ENCODE measurements at places on chromosomes 12 and 14. TPM values are rescaled to one million over a fixed set of nuclear protein-coding genes. Genes with fewer than 3 reads are reported as not detected.
A peak's percentile ranks its signal among the peaks of the same experiment; 100 is the strongest.

GRCh38 chr12:70468741-70469140 is 102.7 kb downstream of the KCNMB4 start:
- ATAC-seq = no peak

SOAT2 gene
- 0.28 TPM for total RNA-seq

NEUROD4 gene
- not detected for total RNA-seq

EIF4B gene
- total RNA-seq = 536 TPM

- ATAC-seq = no peak
Measured at GRCh38 chr12:4663971-4664505, 15.1 kb downstream of the NDUFA9 start.

GRCh38 chr14:50311972-50312733 is at the start of the genes DMAC2L and L2HGDH:
Gene DMAC2L (plus strand): TSS chr14:50312324. CDS start chr14:50321488, 9,164 bp downstream.
Gene L2HGDH (minus strand): TSS chr14:50312229. CDS start chr14:50312150, 79 bp downstream.
- ATAC-seq = peak; percentile 95

TRPV4 gene
- not detected for total RNA-seq

OAS3 gene
- total RNA-seq = 17.4 TPM

DNA sequence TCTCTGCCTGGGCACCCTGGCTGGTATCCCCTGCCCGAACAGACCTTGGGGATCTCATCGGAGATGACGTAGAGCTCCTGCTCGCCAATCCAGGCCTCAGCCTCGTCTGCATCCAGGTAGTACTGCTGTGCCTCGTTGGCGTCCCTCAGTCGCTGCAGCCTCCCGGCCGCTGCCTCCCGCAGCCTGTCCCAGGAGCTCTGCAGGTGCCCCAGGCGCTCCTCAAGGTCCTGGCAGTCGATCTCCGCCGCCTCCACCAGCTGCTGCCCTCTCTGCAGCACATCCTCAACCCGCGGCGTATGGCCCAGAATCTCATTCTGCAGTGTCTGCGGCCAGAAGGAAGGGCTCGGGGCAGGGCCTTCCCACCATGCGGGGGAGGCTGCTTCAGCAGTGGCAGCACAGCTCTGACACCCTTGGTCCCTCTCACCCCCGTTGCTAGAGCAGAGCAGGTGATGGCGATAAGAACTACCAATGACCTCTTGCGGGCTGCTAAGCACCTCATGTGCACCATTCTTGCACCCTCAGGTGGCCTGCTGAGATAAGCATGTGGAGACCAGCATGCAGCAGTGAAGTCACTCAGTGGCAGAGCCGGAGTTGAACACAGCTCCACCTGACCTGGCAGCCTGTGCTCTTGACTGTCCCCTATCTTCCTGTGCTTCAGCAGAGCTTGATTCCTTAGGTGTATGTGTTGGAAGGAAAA is 71.0 kb downstream of the PLEKHG3 start:
- ATAC-seq = no peak

FOXN4 gene
- total RNA-seq = not detected

GRCh38 chr12:52546126-52546525 is 6.8 kb downstream of the KRT71 start:
- ATAC-seq = no peak

TTC6 gene
- not detected for total RNA-seq

DNA sequence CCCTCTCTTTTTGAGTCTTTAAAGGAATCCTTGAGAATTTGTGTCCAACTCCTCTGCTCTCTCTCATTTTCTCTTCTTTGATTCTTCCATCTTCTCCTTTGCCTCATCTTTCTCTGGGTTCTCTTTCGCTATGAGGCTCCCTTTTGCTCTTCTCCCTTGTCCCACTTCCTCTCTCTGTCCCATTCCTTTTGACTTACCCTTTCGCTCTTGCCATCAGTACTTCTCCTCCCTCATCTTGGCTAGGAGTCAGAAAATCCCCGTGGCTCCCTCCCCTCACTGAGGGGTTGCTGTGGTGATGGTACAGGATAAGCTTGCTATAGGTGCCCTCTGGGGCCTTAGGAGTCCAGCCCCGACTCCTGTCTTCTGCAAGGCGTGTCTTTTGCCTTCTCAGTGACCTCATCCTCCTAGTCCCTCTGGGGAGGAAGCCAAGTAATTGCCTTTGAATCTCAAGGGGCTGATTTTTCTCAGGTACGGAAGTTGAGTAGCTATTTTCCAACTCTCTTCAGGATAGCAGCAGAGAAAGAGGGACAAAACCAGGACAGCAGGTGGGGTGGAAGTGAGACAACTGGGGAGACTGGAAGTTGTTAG is 6.4 kb downstream of the PDE1B start:
- no peak for ATAC-seq

DNA sequence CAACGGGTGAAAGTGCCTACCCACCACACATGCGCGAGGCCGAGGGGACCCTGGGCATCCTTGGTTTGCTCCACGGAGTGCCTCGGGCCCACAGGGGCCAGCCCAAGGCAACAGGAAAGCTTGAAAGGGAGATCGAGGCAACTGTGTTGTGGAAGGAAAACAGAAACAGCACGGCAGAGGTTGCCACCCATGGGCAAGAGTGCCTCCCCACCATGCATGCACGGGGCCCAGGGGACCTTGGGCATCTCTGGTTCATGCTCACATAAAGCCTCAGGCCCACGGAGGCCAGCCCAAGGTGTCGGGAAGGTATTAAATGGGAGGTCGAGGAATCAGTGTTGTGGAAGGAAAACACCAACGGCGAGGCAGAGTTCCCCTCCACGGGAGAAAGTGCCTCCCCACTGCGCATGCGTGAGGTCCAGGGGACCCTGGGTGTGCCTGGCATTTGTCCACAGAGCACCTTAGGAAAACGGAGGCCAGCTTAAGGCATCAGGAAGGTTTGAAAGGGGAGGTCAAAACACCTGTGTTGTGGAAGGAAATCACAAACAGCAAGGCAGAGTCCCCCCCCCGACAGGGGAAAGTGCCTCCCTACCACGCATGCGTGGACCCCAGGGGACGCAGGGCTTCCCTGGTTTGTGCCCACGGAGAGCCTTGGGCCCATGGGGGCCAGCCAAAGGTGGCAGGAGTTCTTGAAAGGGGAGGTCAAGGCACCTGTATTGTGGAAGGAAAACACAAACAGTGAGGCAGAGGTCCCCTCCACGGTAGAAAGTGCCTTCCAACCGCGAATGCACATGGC is 367.3 kb downstream of the ALG10 start:
- ATAC-seq = no peak

MYH6 gene
- total RNA-seq = 0.82 TPM

- no peak for ATAC-seq
Measured at GRCh38 chr12:85559536-85559935, 276.7 kb downstream of the RASSF9 start.

- peak; percentile 42 for ATAC-seq
Measured at GRCh38 chr14:35818346-35819115, 7.6 kb upstream of the BRMS1L start.

DNA sequence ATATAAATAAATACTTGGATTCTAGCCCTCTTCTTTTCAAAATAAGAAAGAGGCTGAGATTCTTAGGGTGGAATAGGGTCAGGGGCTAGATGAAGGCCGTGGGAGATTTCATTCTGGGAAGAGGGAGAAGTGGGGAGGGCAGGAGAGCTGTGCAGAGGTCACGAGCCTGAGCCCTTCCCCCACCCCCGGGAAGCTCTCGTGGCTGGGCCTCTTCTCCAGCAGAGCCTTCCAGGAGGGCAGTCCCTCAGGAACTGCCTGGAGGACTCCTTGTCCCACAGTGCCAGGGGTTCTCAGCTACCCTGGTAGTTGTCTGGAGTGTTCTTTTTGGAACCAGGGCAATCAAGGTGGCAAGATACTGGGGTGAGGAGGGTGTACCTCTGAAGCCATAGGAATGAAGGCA is 94.0 kb downstream of the ESR2 start:
- no peak for ATAC-seq

DNA sequence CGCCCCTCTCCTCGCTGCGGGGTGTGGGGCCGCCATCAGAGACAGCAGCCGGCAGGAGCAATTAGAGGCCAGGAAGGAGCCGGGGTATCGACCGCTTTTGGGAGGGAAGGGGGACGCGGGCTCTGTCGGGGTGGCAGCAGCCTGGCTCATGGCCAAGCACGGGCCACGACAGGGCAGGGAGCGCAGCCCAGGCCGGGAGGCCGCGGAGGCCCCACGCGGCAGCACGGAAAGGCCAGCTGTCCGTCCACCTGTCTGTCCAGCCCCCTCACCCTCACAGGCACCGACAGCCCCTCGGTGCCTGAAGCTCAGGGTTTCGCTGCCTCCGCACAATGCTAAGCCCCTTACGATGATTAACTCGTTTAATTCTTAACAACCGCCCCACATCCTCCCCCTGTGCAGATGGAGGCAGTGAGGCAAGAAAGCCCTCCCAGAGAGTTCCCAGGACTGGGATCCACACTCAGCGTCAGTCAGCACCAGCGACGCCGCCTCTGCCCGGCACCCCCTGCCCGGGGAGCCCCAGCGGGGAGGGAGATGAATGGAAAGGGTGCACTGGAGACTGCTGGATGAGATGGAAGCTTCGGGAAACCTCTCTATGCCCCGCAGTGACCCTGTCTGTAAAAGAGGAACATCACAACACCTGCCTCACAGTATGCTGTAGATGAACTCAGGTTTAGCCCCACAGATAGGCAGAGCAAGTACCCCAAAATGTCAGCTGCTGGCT is 23.7 kb downstream of the NCOR2 start:
- no peak for ATAC-seq

DNA sequence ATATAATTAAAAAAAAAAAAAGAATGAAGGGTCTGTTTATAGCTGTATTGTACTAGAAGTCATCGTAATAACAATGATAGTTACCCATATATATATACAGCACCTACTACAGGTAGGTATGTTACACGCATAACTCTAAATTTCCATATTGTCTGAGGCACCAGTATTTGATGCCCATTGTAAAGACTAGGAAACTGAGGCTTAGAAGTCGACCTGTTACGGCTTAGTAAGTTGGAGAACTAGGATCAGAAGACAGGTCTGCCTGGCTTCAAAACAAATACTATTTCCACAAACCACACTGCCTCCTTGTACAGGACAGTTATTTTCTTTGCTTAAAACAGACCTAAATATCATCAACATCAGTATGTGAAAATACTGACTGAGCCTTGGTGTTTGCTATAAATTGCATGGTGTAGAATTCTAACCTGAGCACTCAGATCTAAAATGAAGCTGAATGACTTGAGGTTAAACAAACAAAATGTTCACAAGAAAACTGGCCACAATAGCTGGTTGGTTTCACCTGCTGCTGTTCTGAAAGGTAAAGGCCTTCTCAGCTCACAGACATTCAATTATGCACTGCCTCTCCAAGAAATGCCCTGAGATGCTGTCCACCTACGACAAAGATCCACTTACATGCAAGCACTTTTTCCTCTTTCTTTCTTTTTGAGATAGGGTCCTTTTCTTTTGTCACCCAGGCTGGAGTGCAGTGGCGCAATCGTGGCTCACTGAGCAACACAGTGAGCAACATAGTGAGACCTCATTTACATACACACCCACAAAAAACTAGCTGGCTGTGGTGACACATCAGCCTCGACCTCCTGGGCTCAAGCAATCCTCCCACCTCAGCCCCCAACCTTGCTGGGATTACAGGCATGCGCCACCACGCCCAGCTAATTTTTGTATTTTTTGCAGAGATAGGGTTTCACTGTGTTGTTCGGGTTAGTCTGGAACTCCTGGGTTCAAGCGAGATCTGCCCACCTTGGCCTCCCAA is 35.7 kb downstream of the SSH1 start:
- ATAC-seq = peak; percentile 94

- ATAC-seq = no peak
Measured at GRCh38 chr14:89239023-89239422, 178.0 kb downstream of the FOXN3 start.

HDAC7 gene
- total RNA-seq = 163 TPM
